ENCODE measurements at places on chromosomes 11 and 22.

GRCh38 chr11:108193725-108194124 lies 28.7 kb downstream of the NPAT start:
- DNase-seq: no peak

- no peak for DNase-seq
Measured at GRCh38 chr11:110856996-110857812, 145.0 kb upstream of the ARHGAP20 start.

GRCh38 chr11:121656328-121657090 lies 203.7 kb upstream of the SORL1-AS1 start:
- no peak for DNase-seq

DNA sequence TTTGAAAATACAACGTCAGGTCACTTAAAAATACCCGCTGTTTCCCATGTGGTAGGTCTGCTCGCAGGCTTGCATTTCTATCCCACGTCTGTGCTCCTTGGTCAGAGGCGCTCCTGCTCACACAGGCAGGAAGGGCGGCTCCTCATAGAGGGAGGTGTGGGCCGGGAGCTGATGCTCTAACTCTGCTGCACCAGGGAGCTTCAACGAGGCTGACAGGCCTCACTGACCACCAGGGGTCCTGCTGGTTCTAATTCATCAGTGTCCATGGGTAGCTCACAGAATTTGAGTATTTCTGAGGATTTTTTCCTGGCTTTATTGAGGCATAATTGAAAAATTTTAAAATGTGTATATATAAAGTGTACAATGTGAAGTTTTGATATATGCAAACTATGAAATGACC lies 68.5 kb downstream of the PIWIL3 start:
- no peak for DNase-seq

- DNase-seq: no peak
Measured at GRCh38 chr11:73531386-73531785, 66.5 kb downstream of the FAM168A start.

- DNase-seq: no peak
Measured at GRCh38 chr11:84608837-84609196, 1018.3 kb downstream of the DLG2 start.

DNA sequence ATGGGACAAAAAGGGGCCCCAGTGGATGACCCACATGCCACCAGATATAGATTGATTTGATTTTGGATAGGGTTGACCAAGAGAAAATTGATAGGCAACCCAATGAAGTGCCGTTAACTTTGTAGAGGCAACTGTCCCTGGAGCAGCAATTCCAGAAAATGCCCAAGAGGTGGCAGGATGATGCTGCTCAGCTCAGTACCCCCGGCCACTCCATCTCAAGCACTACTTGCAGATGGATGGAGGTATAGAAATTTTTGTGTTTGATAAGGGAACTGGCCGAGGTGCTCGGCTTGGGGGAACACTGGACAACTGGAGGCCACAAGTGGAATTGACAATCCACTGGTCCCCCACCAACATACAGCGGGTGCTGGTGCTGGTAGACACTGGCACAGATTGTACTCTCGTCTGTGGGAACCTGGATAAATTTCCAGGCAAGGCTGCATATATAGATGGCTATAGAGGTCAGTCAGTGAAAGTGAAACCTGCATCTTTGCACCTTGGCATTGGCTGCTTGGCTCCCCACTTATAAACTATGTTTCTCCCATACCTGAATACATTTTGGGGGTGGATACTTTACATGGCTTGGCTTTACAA lies 86.3 kb downstream of the CCDC83 start:
- peak; percentile 85 for DNase-seq

GRCh38 chr22:37295213-37295886 lies 13.0 kb downstream of the CYTH4 start:
- no peak for DNase-seq

DNA sequence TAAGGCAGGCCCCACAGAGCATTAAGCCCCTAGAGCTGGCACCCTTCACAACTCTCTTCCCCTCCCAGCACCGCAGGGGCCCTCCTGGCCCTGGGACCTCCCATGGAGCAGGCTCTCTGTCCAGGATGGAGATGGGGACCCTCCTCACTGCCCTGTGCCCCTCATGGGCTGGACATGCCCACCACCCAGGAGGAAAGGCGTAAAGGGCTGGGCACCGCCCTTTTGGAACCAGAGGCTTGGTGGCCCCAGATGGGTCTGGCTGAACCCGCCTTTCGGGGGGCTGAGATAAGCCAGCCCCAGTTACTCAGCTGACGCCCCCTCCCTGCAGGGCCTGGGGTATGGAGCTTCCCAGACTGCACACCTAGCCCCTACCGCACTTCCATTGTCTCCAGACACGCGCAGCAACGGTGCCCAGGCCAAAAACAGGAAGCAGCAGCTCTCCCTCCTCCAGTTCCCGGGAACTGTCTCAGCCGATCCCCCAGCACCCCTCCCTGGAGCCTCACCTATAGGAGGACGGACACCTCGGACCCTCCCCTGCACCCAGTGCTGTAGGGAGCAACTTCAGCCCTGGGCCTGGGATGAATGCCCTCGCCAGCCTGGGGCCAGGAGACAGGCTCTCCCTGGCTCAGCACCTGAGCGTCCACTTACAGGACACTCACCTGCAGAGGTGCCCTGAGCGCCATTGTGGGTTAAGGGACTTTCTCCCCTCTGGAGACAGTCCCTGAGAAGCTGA lies 1.6 kb upstream of the SUSD2 start:
- DNase-seq: no peak

GRCh38 chr11:75347781-75348566 lies 3.5 kb downstream of the ARRB1 start:
- peak; percentile 41 for DNase-seq

DNA sequence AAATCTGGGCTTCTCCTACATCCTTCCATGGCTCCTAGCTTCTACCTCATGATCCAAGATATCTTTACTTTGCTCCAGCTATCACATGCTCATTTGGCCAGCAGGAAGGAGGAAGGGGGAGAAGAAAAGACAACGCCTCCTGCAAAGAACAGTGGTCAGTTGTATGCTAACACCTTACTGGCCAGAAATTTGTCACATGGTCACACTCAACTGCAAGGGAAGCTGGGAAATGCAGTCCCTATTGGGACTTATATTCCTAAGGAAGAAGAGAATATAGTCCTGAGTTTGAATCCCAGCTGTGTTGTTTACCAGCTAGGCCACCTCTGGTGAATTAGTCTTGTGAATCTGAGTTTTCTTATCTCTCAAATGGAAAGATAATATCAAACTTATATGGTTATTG lies 272.0 kb downstream of the BLID start:
- no peak for DNase-seq

DNA sequence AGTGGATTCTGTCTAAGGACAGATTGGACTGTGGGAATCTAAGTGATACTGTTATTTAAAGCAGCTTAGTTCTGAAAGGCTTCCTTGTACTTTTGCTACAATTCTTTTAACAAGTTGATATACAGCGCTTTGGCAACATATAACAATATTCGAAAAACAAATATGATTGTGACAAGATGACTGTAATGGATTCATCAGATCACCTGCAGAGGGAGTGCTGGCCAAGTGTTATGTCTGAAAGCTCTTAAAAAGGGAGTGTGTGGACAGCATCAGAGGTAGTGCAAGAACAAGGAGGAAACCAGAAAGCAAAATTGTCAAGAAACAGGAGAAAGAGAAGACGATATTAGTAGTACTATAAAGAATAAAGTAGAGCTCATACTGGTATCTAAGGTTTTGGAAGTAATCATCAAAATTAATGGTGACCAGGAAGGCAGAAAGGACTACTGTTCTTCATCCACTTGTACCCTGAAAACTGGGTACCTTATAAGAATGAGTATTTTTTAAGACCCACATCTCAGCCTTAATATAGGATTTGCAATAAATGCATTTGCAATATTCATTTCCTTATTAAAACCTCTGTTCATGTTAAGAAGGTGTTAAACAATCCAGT lies 1112.0 kb upstream of the CCDC90B start:
- DNase-seq: peak; percentile 28

- peak; percentile 34 for DNase-seq
Measured at GRCh38 chr22:46058091-46058420, 81.1 kb upstream of the WNT7B start.

DNA sequence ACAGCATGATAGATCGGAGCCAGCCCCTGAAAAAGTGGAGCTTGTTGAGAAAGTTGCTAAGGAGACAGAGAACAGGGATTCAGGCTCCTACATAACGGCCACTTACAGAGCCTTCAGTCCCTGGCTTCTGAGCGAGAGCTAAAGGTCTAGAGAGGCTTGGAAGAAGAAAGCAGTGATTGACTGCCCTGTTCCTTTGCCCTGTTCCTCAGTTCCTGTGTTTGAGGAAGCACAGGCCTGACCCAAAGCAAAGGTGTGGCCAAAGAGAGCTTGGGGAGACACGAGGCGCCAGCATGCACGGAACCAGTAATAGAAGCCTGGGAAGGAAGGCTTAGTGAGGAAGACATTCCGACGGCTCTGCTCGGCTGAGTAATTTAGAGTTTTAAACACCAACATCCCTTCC lies 74.1 kb upstream of the CSNK2A3 start:
- DNase-seq: no peak

GRCh38 chr11:110026858-110027626 lies 66.2 kb upstream of the ZC3H12C start:
- peak; percentile 70 for DNase-seq

DNA sequence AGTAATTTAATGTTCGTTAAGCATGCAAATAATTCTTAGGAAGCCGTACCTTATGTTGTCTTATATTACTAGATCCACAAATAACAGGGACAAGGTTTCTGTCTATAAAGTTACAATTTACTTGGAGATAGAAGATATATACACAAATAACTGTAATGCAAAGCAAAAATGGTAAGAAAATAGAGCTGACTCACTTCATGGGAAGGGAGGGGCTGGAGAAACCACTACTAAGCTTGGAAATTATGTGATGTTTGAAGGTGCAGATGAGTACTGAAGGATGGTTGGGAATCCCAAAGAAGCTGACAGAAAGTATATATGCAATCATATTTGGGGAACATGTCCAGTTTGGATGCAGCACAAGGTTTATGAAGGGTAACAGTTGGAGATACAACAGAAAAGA lies 4.0 kb downstream of the NPAT start:
- no peak for DNase-seq

GRCh38 chr11:100329352-100329751 lies 357.7 kb upstream of the ARHGAP42 start:
- DNase-seq: no peak

- no peak for DNase-seq
Measured at GRCh38 chr11:101278286-101278685, 148.7 kb upstream of the PGR start.

DNA sequence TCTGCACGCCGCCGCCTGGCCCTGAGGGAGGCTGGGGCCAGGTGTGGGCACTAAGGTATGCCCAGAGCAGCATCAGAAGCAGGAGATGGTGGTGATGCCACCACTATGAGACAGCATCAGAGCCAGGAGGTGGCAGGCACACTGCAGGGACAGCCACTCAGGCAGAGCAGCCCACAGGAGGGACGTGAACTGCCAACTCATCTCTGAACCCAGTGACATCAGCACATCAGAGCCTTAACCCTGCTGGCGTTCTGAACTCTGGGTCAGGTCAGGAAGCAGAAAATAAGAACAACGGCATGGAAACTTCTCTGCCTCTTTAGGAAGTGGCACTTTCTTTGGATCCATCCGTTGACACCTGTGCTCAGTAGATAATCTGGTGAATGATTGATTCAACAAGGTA lies 14.7 kb upstream of the IFT27 start:
- DNase-seq: no peak

DNA sequence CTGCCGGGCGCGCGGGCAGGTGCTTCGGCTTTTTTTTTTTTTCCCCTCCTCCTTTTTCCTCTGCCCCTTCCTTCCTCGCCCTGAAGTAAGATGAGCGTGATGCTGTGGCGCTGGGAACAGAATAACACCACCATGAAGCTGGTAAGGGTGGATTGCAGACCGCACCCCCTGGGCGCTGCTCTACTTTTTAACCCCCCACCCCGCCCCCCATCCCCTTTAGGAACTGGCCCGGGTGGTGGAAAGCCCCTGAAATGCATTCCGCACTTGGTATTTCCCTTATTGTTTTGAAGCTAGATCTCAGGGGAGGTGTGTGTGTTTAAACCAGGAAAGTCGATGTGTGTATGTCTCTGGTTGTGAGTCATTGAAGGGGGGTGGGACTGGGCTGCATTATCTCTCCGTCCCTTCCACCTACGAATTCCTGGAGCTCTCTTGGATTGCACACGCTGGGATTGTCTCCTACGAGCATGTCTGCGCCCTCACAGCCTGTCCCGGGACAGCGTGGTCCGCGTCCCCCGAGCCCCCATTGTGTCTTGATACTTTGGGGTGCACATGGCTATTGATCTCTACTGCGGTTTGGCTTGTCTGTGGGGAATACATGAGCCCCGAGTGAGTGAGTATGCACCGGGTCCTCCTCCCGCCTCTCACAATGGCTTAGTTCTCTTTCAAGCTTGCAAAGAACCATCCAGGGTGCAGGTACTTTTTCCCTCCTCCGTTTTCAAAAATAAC lies 64.9 kb downstream of the NAV2 start:
- DNase-seq: no peak

DNA sequence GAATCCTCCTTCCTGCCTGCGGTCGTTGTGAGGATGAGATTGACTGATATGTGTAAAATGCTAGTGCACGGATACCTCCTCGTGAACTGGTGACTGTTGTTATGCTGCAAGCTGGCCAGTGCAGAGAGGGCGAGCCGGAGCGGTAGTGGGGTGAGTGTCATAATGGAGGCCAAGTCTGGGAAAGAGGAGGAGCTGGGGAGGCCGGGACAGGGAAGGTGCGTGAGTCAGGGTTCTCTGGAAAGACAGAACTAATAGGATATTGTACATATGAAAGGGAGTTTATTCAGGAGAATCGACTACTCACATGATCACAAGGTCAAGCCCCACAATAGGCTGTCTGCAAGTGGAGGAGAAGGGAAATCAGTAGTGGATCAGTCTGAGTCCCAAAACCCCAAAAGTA lies 56.8 kb upstream of the FADD start:
- no peak for DNase-seq

DNA sequence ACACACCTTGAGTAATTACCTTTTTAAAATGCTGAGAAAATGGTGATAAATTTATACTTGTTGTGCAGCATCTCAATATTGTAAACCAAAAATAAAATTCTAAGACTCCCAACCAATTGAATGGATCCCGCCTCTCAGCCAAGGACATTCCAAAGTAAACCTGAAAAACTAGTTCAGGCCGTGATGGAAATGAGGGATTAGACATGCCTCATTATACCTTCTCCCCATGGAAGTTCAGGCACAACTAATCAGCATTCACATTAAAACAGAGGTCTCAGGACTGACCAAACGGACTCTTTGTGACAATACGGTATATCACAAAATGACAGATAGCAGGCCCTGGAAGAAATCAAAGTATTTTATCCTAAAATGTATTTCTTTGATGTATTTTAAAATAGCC lies 907.4 kb upstream of the RAG2 start:
- DNase-seq: no peak

- no peak for DNase-seq
Measured at GRCh38 chr11:123707206-123707605, 34.3 kb downstream of the ZNF202 start.

DNA sequence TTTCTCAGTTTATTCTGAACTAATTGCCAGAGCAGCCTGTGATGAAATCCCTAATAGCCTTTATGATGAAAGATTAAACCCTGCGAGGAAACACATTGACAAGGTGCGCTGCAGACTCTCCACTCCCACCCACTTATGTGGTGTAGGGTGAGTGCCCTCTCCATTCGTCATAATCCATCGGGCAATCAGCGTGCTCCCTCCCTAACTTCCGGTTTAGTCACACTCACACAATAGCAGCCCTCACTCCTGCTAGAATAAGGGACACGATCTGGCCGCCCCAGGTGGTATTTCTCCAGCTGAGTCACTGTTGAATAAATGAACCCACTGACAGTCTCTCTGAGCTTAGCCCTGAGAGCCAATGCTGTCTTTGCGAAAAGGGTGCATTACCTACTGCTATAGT lies 188.3 kb downstream of the OPCML start:
- no peak for DNase-seq
